ENCODE measurements at places on chromosomes 6 and 20.

GRCh38 chr6:101417900-101418299 lies 24.4 kb downstream of the GRIK2 start:
- no peak for DNase-seq

DNA sequence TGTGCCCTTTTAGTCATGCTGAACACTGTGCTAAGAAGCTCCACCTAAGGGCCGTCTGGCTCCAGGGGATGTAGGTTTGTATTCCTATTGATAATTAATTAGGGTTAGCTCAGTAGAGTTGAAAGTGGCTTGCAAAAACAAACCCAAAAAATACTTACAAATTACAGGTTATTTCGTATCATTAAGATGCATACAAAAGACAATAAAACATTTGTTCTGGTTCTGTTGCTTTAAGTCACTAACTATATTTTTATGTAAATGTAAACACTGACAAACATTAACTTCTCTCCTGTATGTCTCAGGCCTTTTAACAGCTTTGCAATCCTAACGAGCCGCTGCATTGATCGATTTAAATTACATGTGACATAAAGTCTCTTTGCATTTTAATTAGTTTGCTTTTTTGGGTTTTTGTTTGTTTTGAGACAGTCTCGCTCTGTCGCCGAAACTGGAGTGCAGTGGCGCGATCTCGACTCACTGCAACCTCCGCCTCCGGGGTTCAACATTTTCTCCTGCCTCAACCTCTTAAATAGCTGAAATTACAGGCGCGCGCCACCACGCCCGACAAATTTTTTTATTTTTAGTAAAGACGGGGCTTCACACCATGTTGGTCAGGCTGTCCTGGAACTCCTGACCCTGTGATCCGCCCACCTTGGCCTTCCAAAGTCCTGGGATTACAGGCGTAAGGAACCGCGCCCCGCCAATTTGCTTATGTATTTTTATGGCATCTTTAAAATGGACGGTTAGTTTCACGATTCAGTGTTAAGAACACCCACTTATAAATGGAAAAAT lies 110.9 kb downstream of the HFE start:
- no peak for DNase-seq

DNA sequence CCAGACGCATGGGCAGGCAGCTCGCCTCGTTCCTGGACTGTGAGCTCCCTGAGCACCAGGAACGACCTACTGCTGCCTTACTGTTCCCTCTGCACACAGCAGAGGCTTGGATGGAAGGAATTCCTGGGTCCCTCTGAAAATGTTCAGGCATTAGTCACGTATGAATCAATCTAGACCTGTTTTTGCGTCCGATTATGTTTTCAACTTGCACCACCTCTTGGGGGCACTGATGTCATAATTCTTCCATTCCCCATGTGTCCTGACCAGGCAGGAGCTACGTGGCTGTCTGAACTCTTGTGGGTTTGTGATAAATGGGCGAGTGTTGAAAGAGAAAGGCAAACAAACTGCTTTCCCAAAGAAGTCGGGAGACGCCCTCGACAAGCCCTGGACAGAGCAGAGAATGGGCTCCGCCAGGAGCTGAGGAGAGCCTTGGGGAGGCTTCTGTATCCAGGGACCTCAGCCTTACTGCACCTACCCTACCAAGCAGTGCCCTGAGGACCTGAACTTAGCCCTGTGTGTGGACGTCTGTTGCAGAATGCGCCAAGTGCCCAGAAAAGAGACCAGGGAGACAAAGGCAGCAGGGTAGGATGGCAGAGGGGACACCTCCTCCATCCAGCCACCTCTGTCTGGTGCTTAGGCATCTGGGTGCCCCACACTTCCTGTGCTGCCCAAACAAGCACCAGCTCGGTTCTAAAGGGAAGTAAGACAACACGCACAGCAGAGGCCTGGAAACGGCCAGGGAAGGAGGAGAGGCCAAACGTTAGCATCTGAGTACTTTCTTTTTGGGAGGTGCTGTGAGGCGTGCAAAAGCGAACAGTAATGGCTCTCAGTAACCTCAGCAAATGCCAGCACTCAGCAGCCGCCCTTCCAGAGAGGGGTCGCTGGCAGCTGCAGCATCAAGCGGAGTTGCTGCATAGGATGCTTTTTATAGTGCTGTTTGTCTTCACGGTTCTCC lies 124.2 kb downstream of the LY86 start:
- DNase-seq: no peak

GRCh38 chr6:43852350-43852864 lies 82.4 kb downstream of the VEGFA start:
- DNase-seq: no peak

DNA sequence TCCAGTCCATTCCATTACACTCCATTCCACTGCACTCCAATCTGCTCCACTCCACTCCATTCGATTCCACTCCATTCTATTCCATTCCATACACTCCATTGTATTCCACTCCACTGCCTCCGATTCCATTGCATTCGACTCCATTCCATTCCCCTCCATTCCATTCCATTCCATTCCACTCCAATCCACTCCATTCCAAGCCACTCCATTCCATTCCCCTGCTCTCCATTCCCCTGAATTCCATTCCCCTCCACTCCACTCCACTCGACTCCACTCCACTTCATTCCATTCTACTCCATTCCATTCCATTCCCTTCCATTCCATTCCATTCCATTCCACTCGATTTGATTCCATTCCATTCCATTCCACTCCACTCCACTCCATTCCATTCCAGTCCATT lies 25.7 kb upstream of the DEFB125 start:
- no peak for DNase-seq

GRCh38 chr6:38987503-38987902 lies 61.1 kb upstream of the GLP1R start:
- DNase-seq: no peak

DNA sequence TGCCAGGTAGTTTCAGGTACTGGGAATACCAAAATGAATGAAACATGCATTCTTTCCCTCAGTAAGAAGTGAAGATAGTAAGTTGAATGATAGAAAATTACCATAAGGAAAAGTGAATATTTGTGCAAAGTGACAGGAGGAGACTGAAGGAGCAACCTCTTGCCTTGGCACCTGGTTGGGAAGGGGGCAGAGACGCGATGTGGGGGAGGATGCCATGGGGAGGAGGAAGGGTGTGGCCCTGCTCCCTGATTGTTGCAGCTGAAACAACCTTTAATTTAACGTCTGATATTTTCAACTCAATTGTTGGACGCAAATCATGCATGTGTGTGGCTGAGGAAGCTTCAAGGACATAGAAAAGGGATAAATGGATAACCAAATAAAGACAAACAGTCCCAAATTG lies 72.1 kb upstream of the ENPP5 start:
- DNase-seq: no peak

DNA sequence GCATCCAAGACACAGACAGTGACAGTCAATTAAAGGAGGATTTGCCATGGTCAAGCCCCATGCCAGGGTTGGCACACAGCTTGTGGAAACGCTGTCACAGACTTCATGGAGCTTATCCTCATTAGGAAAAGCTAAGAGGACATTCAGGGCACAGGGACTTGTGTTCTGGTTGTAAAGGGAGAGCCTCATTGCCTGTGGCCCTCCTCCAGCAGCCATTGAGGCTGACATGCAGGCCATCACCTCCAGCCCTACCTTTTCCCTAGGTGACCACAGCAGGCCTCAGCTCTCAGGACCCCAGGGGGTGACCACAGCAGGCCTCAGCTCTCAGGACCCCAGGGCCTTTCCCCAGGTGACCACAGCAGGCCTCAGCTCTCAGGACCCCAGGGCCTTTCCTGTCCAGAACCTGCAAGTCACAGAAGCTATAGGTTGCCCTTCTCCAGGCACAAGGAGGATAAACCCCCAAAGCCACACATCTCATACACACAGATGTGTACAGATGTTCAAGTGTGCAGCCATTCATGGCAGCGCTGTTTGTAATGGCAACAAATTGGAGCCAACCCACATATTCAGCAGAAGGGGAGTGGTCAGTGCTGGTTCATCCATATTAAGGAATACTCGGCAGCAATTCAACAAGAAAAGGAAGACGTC lies 26.1 kb downstream of the DUSP22 start:
- DNase-seq: no peak

DNA sequence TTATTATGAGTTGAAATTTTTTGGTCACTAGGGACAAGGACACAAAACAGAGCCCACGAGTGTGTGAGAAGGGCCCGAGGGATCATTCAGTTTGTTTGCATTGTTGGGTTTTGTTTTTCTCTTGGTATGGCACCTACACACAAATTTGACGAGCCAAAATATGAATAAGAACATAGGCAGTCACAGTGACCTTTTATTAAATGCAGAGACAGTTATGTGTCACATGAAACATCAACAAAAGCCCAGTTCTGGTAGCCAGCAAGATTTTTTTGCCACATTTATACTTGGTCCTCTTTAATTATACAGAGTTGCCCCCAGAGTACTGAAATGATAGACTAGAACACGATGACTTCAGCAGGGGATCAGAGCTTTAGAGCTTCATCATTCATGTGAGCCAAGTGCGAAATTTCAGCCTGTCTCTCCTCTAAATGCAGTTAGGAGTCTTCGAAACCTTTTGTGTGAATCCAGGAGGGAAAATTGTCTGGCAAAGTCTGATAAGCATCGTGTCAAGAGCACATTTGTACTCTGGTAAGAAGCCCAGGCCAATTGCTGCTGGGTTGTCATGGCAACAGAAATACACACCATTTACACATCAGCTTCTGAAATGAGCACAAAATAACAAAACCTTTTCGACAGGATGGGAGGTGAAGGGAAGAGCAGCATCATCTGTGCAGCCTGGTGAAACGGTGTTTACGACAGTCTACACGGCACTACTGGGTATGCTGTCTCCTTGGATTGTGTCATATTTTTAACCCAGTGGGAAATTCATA lies 79.2 kb upstream of the RIPOR2 start:
- DNase-seq: no peak

GRCh38 chr20:21272279-21272678 lies 30.9 kb upstream of the XRN2 start:
- DNase-seq: no peak

DNA sequence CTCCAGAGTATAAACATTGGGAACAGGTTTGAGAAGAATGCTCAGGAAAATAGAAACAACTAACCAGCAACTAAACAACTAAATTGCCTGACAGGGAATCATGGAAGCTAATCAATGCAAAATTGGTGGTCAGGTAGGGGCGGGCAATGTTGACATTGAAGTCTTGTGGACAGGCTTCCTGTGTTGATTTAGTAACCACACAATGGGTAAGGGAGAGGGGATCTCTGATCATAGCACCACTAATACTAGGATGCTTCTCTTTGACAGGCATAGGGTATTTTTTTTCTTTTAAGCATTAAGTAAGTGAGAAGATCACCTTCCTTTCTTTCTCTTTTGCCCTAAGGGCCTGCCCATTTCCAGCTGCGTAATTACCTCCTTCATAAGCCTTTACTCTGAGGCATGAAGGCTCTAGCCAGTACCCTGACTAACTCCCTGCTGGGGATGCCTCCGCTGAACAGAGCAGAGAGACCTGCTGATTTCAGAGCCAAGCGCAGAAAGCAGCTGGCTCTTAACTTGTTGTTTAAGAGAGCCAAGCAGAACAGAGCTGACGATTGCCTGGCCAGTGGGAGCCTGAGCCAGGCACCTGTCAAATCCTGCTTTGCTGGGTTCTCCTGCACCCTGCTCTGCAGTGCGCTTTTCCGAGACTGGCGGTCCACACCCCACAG lies 118.7 kb downstream of the BMP2 start:
- no peak for DNase-seq

- DNase-seq: no peak
These were observed 9.9 kb downstream of the SERAC1 start for GRCh38 chr6:158158123-158158522.

- DNase-seq: no peak
These were observed 419.6 kb upstream of the MARCKS start for GRCh38 chr6:113437566-113437965.

- no peak for DNase-seq
These were observed 608 bp upstream of the EIF2S2 start for GRCh38 chr20:34112600-34113101.

- no peak for DNase-seq
These were observed 38.9 kb downstream of the OR2B2 start for GRCh38 chr6:27873021-27873940.

GRCh38 chr6:56581296-56581925 lies 61.3 kb downstream of the DST start:
- DNase-seq: no peak

DNA sequence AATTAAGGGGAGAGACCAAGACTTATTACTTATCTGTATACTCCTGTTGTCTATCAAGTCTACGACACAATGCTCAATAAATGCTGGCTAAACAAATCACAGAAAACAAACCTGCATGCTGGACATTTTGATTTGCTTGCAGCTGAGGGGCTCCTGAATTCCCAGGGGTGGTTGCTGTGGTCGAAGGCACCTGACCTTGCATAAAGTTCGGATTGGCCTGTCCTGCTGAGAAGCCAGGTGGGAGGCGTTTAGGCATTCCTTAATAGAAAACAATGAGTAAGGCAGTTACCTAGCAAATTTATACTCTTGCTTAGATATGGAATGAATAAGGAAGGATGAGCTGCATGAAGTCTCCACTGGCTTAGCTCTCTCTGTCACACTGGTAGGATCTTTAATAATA lies 50.5 kb downstream of the TP53INP2 start:
- no peak for DNase-seq

DNA sequence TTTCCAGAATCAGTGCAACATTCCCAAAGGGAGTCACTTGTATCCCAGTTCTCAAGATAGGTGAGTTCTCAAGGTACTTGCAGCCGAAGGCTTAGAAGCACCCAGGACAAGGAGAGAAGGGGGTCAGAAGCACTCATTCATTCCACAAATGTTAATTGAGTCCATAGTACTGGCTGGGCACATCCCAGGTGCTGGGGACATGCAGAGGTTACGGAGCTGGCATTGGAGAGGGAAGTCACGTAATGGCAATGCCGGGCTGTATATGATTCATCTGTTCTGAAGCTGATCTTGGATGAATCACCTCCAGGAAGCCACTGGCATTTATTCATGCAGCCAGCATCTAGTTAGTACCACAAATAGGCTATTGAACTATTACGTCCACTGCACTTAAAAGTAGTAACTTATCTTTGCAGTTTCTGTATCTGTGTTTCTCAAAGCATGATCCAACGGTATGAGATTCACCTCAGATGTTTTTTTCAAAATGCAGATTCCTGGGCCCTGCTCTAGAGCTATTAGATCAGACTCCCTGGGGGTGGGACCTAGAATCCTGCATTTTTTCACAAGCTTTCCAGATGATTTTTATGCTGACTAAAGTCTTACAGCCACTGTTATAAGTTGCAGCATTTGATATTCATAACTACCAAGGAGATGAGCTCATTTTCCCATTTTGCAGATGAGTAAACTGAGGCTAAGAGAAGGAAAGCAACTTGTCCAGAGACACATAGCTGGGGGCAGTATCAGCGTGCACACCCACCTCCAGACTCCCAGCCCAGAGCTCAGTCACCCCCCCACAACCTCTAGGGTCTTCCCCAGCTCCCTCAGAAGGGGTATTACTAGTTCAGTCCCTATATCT lies 44.1 kb upstream of the ID1 start:
- DNase-seq: no peak

- no peak for DNase-seq
These were observed 142.6 kb upstream of the ZNF217 start for GRCh38 chr20:53736122-53736756.

Measured in T-helper 2 cell (primary cell).